ENCODE measurements at places on chromosomes 2 and 18.

GRCh38 chr2:241982706-241983570 is 113.4 kb downstream of the RTP5 start:
- no peak for DNase-seq

DNA sequence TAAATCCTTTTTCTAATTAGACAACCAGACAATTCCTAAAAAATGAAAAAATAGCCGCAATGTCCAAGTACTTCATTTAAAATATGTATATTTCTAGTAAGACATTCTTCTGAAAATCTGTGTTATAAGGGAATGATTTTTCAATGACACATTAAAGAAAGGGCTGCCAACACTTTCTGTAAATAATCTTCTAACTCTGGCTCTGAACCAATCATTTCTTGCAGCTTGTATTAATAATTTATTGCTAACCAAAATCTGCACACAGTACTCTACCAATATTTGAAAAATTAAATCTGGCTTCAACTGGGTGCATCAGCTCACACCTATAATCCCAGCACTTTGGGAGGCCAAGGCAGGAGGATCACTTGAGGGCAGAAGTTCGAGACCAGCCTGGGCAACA is 8.3 kb downstream of the NFU1 start:
- no peak for DNase-seq

DNA sequence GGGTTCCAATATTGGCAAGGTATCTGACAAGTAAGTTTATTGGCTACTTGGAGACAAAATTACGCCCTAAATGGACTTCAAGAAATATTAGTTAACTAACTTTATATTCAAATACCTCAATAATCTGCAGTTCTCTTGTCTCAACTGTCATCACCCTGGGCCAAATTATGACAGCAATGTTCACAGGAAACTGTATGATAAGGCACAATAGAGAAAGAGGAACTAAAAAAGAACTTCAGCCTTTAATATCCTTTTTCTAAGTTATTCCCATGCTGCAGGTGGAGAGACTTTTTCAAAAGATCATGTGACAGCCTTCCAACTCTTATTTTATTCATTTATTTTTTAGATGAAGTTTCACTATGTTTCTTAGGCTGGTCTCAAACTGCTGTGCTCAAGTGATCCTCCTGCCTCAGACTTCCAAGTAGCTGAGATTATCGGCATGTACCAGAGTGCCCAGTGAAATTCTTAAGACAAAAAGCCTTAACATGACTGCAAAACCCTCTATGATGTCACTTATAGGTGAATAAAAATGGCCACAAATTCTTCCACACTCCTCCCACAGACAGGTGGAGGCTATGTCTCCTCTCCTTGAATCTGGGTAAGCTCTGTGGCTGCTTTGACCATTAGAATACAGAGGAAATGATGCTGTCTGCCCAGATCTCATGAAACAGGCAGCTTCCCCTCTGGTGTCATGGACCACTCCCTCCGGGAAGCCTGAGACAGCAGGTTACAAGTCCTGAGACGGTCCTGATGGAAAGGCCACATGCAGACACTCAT is 211.0 kb downstream of the TGIF1 start:
- DNase-seq, result no peak

DNA sequence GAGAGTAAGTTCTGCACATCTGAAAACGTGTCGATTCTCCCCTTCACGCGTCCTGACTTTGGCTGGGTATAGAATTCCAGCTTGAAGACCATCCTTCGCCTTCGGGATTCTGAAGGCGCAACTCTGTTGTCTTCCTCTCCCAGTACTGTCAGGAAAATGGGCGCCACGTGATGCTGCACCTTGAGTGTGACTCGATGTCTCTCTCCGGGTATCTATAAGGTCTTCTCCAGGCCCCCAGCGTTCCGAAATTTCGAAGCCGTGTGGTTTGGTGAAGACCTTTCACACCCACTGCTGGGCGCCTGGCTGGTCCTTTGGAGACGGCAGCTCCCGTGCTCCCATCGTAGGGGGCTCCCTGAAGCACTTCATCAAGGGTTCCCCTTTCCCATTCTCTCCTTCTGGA is 203.7 kb downstream of the HDAC4 start:
- DNase-seq, result no peak

DNA sequence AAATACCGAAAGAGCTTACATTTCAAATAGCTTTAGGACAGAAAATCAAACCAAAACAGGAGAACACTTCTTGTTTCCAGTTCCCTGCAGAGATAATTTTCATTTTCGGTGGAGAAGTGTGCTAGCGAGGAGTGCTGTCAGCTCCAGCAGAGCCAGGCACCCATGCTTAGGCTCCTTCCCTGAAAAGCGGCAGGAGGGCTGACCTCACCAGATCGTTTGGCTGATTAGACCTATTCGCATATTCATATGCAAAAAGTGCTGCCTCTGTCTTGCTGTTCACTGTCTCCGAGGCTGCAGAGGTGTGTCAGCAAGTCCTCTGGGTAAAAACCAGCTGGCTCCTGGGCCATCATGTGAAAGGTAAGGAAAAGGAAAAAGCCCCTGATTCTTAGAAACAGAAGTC is 225.8 kb upstream of the COPS8 start:
- DNase-seq, result no peak

- DNase-seq, result no peak
Measured at GRCh38 chr2:165197346-165197745, 6.5 kb downstream of the SCN3A start.

GRCh38 chr18:70279470-70279869 is 9.4 kb upstream of the SOCS6 start:
- no peak for DNase-seq

DNA sequence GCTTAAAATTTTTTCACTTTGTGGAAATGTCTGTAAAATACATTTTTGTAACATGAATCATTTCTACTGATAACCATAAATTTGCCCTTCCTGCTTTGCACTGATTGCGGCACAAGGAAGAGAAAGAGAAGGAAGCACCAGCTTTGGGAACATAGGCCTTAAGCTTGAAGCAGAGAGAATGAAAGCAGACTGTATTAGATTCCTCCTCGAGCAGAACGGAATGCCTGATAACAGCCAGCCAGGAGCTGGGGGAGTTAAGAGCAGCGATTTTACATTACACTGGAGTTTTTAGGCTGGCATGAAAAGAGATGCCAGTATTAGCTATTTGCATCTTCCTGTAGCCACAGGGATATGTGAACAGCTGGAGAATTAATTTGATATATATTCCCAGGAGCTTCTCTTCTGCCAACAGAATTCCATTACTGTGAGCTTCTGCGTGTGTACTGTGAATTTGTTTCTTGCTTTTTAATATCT is 33.5 kb downstream of the CRIM1 start:
- no peak for DNase-seq

GRCh38 chr2:595831-596592 is 81.2 kb downstream of the TMEM18 start:
- no peak for DNase-seq

- DNase-seq, result no peak
Measured at GRCh38 chr2:66582104-66582986, 147.4 kb downstream of the MEIS1 start.

- no peak for DNase-seq
Measured at GRCh38 chr2:240831594-240832204, 11.7 kb upstream of the KIF1A start.

DNA sequence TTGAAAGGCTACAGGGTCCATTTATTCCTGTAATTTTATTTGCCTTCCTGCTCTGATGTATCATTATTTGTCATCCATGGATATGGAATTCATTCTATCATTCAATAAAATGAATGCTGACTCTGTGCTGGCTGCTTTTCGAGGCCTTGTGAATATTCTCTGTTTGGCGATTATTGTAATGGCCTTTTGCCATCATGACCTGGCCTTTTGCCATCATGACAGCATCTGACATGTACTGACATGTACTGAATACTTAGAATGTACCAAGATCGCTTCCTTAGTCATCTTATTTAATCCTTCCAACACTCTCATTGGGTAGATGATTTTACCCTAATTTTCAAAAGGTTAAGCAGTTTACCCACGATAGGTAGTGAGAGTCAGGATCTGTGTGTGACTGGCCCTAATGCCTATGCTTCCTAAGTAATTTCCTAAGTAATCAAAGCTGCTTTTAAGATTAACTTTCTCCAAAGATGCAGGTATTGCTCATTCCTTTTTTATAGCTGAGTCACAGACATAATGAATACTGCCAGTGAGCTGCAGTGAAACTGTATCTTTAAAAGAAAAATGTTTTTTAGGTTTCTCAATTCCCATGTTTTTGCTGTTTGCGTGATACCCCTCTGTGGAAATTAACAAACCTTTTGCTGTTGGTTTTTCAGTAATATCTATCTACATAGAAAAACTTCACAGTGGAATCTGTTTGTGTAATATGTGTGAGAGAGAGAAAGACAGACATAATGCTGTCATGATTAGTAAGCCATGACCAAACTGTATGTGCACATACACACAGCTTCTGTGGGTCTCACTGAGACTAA is 127.8 kb downstream of the CERS6 start:
- no peak for DNase-seq

DNA sequence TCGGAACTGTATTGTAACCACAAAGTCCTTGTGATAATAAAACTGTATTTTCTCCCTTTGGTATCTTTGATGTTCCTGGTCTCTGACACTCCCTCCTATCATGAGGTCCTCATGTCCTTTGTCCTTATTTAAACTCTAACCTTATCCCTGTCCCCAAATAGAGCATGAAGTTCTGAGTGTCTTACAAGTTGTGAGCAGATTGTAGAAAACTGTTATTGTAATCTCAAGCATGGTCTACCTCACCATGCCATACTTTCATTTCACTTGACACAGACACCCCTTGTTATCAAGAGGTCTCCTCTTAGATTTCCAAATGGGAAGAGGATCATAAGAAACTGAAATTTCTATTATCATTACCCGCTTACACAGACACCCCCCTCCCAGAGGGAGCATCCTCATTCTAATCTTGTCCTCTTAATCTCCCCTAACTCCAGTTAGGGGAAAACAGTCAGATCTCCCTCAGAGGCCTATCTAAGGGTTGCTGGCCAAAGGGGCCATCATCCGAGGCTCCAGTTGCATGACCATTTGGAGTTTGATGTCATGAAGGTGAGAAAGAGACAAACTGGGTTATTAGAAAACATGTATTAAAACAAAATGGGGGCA is 29.0 kb downstream of the MYO3B start:
- no peak for DNase-seq

DNA sequence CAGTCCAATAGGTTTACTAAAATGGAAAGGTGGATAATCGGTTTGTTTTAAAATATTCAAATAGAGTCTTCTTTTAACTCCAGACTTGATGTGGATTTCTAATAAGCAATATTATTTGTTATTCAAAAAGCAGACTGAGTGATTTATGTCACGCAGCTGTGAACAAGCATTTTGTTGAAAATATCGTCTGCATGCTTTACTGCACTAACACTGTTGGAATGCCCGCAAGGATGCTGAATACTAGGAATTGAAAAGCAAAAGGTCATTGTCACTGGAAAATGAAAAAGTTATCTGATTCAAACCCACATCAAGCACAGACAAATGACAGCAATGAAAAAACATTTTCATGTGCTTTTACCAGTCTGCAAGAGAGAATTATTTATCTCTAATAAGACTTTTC is 31.1 kb downstream of the CHN1 start:
- DNase-seq, result no peak

DNA sequence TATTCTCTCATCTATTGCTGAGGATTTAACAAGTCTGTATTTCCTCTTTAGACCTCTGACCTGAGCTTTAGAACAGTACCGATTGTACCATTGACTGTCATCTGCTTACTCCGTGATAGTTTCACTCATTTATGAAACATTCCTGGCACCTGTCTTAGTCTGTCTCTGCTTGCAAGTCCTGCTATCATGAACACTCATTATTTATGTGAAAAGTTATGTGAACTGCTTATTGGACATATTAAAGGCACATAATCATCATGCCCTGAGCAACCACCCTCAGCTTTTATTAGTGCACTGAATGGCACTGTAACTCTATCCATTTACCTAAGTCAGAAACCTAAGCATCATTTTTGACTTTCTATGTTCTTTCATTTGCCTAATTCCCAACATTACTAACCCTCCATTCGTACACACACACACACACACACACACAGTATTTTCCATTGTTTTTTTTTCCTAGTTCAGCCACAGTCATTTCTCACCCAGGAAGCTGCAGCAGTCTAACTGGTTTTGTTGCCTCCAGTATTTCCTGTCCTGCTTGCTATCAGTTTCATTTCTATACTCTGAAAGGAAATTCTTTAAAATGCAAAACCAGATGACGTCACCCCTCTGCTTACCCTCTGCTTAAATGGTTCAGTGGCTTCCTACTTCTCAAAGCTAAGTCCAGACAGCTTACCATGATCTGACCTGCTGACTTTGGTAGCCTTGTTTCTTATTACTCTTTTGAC is 146.1 kb downstream of the HAUS1 start:
- DNase-seq, result peak; percentile 15

GRCh38 chr2:218895326-218895725 is 14.7 kb downstream of the WNT10A start:
- DNase-seq, result no peak

- no peak for DNase-seq
Measured at GRCh38 chr2:118049140-118049815, 35.4 kb upstream of the CCDC93 start.

Measured in stimulated activated CD4-positive, alpha-beta T cell treated with anti-CD3 and anti-CD28 coated beads, Interleukin-12 subunit alpha, Interleukin-12 subunit beta, amount 100 ng/mL, for 4 hours (primary cell).